ENCODE measurements at places on chromosomes 4 and X.

DNA sequence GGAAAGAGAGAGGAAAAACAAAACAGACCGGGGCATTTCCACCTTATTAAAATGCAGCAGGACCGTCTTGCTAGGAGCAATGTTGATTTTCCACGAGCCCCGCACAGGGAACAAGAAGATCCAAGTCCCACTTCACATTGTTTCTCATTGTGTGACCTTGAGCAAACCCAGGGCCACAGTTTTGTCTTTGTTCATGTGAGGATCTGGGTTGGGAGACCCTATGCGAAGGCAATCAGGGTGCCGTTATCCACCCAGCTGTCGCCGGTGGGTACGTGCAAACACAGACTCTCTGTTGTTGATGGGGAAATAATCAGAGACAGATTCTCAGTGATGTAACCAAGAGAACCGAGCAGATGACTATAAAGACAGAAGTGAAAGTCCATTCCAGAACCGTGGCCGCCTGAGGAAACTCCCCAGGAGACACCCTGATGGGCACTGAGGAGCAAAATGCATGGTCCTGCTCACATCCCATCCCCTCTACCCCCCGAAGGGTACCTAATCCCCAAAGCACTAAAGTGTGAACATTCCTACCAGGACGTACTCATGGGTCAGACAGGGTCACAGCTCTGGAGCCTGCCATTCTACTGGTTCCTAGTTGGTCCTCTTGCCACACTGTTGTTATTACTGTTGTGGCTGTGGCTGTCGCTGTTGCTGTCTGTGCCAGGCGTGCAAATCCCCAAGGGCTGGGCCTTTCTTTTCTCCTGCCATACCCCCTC lies 102.7 kb upstream of the RBPJ start:
- peak; percentile 49 for DNase-seq

- no peak for DNase-seq
Observed at GRCh38 chr4:82223715-82224114, 150.1 kb downstream of the HNRNPD start.

- DNase-seq = no peak
Observed at GRCh38 chr4:150329373-150329772, 251.1 kb downstream of the DCLK2 start.

- DNase-seq = peak; percentile 83
Observed at GRCh38 chr4:76198411-76199237, 15.0 kb downstream of the SCARB2 start.

- peak; percentile 75 for DNase-seq
Observed at GRCh38 chrX:37926700-37927099, 79.3 kb upstream of the DYNLT3 start.

DNA sequence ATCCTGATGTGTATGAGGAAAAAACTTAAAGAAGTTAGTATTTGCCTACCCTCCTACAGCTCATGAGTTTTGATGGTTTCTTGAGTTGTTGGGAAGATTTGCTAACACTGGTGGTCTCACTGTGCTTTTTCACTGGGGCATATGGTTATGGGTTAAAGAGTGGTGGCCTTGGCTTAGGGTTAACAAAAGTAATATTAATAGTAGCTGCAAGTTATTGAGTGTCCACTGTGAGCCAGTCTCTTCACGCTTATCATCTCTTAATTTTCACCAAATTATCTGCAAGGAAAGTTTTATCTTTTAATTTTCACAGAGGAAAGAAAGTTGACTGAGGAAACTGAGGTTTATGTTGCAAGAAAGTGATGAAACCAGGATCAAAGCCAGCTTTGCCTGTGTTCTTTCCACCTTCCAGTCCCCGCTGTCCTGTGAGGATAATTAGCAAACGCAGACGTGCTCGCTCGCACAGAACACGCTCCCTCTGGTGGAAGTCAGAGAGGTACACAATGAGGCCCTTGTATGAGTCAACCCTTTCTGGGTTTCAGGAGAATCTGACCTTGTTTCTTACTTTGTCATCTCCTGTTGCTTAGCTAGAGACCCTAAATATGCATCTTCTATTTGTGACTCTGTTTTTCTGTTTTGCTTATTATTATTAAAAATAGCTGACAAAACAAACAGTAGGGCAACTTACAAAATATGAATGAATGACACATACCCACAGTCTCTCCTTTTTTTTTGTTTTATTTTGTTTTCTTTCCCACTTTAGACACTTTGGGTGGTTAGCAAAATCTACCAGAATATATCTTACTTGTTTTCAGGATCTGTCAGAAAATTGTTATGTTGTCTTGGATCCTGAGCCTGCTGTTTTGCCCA lies 94.3 kb downstream of the DDIT4L start:
- DNase-seq = peak; percentile 92

DNA sequence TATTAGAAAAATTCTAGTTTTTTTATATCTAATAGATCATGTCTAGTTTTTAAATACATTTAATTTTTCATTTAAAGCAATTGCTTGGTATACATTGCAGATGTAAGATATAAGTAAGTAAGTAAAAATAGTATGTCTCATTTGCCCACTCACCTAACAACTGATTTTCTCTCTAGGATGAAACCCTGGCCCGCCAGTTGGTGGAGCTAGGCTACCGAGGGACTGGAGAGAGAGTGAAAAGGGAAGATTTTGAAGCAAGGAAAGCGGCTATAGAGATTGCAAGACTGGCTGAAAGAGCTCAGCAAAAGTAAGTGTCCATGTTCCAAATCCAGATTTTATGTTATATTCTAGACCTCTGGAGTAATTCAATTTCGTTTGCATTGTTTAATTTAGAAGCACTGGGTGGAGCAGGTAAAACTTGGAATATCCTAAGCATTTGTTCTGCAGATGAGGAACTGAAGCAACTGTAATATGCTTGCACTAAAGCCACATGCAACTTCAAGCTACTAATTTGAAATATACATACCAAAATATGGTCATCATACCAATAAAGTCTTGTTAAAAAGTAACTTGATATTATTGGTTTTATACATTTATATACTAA lies 27.1 kb downstream of the CFAP299 start:
- DNase-seq = peak; percentile 70

GRCh38 chr4:1416051-1416947 lies 10.1 kb upstream of the NKX1-1 start:
- no peak for DNase-seq

- DNase-seq = no peak
Observed at GRCh38 chr4:117249333-117249732, 164.0 kb upstream of the TRAM1L1 start.

DNA sequence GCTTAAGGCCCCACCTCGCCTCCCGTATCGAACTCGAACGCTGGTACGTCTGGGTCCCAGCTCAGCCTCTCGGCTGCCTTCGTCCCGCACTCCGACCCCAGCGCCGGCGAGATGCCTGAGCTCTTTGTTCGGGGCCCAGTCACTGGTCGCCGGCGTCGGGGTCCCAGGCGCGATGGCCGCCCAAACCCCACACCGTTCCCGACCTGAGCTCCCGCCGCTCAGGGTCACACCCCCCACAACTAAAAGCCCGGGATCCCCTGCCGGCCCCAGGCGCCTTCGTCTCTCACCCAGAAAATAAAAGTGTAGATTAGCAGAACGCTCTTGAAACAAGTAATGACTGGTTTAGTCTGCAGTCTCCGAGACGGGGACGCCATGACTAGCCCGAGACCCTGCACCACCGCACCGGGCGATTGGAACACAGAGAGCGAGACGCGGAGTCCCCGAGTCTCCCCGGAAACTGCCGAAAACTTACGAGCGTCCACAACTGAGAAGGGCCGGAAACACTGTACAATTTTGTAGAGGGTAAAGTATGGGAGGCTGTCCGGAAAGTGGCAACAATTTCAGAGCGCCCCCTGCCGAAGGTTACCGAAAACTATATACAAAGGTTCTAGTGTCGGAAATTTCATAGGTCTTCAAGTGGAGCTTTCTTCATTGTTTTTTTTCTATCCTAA lies at the start of gene TSPAN6:
Gene TSPAN6, minus strand, starts transcription at position 486 of the 671 bp plus-strand sequence. Its CDS starts 112 bp downstream, at position 374.
- DNase-seq = peak; percentile 93

DNA sequence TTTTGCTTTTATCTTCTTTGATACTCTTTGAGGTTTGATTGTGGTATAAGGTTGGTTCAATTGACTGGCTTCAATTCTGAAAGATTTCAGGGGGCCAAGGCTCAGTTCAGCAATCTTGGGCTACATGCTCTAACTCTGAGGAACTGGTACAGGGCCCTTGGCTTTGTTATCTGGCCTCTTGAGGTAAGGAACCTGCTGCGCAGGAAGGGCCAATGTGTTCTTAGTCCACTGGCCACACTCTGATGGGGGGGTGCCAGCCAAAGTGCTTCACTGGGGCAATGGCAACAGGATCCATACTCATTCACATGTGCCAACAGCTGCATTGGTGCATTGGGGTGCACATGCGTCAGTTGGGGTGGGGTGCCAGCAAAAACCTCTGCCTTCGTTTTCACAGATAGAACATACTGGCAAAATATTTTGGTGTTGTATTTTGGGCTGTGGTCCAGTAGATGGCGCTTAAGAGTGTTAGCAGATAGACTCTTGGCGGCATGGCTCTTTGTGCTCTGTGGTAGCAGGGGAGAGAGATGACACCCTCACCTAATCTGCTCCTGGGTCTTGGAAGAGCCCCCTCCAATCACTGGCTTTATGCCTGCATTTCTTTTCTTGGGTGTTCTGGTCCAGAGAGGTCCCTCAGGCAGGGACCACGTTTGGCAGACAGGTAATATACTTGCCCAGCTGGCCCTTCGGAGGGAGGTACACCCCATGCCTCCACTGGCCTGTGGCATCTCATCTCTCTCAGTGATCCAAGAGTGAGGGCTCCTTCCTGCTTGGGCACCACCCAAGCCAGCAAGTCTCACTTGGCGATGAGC lies 42.9 kb downstream of the NDST3 start:
- peak; percentile 50 for DNase-seq

- peak; percentile 95 for DNase-seq
Observed at GRCh38 chr4:8403173-8403753, 37.3 kb downstream of the ACOX3 start.

GRCh38 chr4:87654487-87655044 lies 4.5 kb downstream of the DMP1 start:
- no peak for DNase-seq

DNA sequence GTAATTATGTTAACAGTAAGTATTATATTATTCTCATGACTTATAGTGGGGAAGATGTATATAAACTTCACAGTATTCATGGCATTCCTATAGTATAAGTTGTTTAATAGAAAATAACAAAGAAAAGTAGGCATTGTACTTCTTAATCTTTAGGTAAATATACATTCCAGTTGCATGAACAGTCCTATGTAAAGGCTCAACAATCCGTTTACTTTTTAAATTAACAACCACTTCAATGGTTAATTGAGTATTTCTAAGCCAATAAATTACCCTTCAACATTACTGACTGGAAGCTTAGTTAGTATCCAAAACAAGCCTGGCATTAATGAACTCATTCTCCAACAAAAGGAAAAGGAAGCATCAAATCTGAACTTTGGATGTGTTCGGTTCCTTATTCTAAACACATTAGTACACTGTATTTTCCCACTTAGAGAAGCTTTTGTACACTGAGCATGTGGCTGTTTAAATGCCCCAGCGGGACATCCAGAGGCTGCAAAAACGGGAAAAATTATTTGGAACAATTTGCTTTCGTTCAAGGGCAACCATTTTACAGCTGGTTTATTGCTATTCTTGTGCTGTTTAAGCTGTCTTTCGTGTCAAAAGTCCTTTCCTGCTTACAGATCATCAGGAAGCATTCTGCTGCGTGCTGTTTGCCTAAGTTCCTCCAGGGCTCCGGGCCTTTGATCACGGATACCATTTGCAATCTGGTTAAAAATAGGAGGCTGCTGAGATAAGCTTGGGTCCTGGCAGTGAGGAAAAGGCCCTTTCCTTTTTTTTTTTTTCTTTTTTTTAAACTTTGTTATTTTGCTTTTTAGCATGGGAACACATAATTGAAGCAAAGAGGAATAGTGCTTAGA lies 460.3 kb downstream of the SPRY1 start:
- peak; percentile 54 for DNase-seq

GRCh38 chr4:6381571-6382123 lies 90.8 kb downstream of the PPP2R2C start:
- DNase-seq = no peak

DNA sequence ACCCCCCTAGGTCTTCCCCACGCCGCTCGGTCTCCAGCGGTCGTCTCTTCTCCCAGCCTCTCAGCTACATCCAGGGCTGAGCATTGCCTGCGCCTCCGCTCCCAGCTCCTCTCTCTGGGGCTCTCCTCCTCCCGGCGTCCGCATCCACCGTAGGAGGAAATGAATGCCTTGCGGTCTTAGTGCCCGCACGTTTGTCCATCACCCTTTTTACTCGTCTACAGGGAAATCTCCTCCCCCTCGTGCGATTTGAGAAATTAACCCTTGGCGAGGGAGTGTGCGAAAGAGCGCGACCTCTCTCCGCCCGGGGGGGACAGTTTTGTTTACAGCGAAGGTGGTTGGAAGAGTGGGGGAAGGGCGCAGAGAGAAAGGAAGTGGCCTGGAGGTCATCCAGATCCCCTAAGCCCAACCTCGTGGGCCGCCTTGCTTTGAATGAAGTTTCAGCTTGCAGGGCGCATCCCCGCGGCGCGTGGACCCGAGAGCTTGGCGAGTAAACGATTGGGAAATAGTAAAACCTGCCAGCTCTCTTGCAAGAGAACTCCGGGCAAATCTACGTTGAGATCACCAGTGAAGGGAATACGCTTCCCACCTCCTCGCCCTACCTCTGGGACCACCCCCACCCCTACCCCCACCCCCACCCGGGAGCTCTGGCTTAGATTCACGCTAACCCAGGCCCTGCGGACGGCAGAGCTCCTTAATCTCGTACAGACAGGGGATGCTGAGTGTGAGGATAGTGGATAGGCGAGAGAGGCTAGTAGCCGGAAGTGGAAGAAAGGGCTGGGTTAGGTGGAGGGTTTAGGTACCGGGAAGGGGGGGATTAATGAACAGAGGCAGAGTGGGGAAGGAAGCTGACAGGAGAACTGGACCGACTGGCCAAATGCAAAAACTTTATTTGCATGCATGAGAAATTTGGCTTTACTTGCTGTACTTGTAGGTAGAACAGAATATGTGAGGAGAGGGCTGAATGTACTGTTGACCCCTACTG lies at the start of gene ELOVL6:
Gene ELOVL6, minus strand, starts transcription at position 181 of the 982 bp plus-strand sequence. CDS start 280 bp downstream, outside the sequence.
- peak; percentile 86 for DNase-seq

- DNase-seq = no peak
Observed at GRCh38 chr4:21688596-21689265, 259.8 kb downstream of the KCNIP4 start.

DNA sequence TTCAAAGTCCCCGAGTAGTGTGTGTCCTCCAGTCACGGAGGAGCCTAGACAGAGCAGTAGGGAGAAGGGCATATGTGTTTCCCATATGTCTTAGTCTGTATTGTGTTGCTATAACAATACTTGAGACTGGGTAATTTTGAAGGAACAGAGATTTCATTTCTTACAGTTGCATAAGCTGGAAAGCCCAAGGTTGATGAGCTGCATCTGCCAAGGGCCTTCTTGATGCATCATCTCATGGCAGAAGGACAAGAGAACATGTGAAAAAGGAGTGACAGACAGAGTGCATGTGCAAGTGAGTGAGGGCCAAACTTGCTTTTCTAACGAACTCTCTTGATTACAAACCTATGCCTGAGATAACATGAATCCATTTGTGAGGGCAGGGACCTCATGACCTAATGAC lies 243.4 kb downstream of the ARHGAP10 start:
- peak; percentile 29 for DNase-seq

- no peak for DNase-seq
Observed at GRCh38 chr4:75037252-75037651, 104.3 kb downstream of the PARM1 start.

- DNase-seq = no peak
Observed at GRCh38 chr4:25500626-25501316, 123.7 kb downstream of the ANAPC4 start.

- DNase-seq = no peak
Observed at GRCh38 chr4:151830168-151830567, 69.4 kb upstream of the GATB start.

- no peak for DNase-seq
Observed at GRCh38 chr4:6404611-6405396, 67.6 kb downstream of the PPP2R2C start.

Measured in adipocyte (in vitro differentiated cells).